Lower lobe of right lung (tissue), 2 donors: ENCODE measurements at places on chromosomes 4 and X.

DNA sequence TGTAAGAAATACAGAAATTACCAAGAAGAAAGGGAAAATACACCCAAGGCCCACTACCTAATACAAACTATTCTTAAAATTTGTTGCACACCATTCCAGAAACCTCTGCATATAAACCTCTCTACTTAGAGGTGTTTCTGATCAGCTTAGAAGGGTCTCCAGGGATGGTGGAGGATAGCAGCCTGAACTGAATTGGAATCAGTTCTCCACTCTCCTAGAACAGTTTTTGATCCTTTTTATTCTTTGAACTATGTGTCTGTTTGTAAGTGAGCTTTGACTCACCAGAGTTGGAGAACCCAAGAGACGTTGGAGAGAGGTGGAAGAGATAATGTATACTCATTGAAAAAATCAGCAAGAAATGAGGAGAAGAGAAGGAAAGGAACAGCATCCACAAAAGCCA lies 96.6 kb upstream of the OTUD4 start:
- no peak overlapping the region for H3K4me3 ChIP-seq
- no peaks in the 10 kb centered on the region for H3K36me3 ChIP-seq
- H3K4me1 ChIP-seq: no peaks in the 10 kb centered on the region
- DNase-seq: no peak

DNA sequence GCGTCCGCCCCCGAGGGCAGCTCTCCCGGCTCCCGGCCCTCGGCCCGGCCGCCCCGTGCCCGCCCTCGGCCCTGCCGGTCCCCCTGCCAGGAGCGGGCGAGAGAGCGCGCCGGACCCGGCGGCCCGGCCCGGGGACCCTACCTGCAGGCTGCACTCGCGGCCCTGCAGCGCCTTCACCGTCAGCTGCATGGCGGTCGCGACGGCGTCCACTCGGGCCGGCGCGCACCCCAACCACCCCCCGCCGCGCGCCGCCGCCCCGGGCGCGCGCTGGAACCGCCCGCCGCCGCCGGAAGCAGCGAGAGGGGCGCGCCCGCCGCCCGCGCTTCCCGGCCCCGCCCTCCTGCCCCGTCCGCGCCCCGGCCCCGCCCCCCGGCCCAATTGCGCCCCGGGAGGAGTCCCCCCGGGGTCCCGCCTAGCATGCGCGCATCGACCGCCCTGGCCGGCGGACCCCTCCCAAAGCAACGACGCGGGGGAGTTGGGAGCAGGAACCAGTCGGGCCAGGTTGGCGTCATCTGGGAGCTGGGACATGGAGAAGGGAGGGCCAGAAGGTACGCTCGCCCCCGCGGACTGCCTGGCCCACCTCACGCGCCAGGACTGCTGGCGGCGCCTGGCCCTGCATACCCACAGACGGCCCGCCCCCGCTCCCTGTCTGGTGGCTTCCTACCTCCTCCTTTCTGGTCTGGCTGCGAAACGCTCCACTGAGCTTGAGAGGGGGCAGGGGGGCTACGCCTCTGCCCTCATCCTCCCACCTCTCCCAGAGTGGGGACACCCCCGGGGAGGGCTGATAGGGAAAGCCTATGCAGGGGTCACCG lies at the start of gene UBL4A:
Gene UBL4A (minus strand): TSS at position 220 of the 812 bp plus-strand sequence. CDS start 31 bp downstream, at position 189.
- H3K4me1 ChIP-seq: peaks cover 25% of the 10 kb centered on the region
- H3K27me3 ChIP-seq: no peaks in the 10 kb centered on the region
- peak within 1 kb of the TSS; percentile 68 for H3K4me3 ChIP-seq
- peak; percentile 83 for DNase-seq
- peaks cover 14% of the 10 kb centered on the region for H3K36me3 ChIP-seq

- no peaks in the 10 kb centered on the region for H3K36me3 ChIP-seq
- no peak for DNase-seq
- no peak overlapping the region for H3K27ac ChIP-seq
- no peaks in the 10 kb centered on the region for H3K27me3 ChIP-seq
- H3K4me1 ChIP-seq: no peaks in the 10 kb centered on the region
Observed at GRCh38 chr4:16608123-16608522, 290.3 kb downstream of the LDB2 start.

GRCh38 chrX:45699158-45699557 lies 498.5 kb upstream of the DIPK2B start:
- H3K4me1 ChIP-seq: no peaks in the 10 kb centered on the region
- H3K27me3 ChIP-seq: no peaks in the 10 kb centered on the region
- DNase-seq: no peak
- no peak overlapping the region for H3K4me3 ChIP-seq

DNA sequence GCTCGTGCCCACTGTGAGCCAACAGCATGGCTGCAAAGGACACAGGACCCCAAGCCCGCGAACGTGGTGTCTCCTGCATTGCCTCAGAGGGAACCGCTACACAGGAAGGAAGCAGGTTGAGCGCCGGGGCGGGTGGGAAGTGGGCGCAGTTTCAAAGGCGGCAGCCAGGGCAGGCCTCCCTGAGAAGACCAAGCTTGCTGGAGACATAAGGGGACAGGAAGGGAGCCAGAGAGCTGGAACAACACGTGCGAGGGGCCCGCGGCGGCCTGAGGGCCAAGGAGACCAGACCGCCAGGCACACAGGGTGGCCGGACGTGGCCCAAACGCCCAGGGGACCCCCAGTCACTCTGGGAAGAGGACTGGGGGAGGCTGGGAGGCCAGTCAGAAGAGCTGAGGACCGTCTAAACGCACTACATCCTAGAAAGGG lies 32.0 kb downstream of the CTBP1 start:
- H3K4me3 ChIP-seq: no peak overlapping the region
- H3K4me1 ChIP-seq: peaks cover 51% of the 10 kb centered on the region
- H3K36me3 ChIP-seq: peaks cover 72% of the 10 kb centered on the region
- no peak for DNase-seq
- H3K27me3 ChIP-seq: no peaks in the 10 kb centered on the region

DNA sequence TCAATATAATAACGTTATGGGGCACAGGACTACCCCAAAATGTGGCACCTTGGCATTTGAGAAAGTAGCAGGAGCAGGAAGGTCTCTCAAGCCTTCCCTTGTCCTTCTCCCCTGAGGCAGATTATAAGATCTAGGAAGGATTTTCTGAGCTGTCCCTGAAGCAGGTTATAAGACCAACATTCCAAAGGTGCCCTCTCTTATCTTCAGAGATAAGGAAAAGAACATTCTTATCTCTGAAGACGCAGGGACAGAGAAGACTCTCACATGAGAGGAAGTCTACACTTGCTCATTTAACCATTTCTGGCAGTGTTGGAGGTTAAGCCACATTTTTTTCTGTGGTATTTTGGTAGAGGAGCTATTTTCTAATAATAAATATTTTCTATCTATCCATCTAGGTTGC lies 437.9 kb upstream of the MAOA start:
- no peaks in the 10 kb centered on the region for H3K4me1 ChIP-seq
- no peak for DNase-seq
- no peaks in the 10 kb centered on the region for H3K27me3 ChIP-seq
- H3K27ac ChIP-seq: no peak overlapping the region

DNA sequence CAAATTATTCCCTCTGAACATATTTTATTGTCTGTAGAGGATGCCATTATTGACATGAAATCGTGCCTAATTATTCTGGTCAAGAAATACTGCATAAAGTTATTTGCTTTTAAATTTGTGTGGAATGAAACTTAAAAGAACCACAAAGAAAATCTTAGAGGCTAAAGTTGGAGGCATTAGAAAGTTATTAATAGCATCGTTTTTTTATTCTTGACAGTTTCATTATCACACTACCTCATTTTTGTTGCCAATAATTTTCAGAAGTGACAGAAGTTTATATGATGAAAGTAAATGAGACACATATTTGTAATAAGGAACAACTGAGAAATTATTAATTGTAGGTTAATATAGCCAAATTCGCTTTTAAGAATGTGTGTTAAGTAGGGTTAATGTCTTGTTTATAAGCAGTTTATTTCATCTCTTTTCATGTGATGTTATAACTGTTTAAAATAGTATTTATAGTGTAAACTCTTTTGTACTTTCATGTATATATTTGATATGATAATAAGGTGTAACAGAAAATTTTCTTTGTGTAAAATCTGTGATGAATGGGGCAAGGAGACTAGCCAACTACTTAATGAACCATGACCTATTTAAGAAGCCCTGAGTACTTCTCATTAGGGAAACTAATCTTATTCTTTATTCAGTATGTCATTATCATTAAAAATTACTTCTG lies 54.5 kb upstream of the GRIA2 start:
- DNase-seq: no peak
- H3K36me3 ChIP-seq: no peaks in the 10 kb centered on the region
- no peak overlapping the region for H3K4me3 ChIP-seq
- no peak overlapping the region for H3K27ac ChIP-seq
- H3K27me3 ChIP-seq: no peaks in the 10 kb centered on the region

GRCh38 chr4:128560754-128561495 lies 248.6 kb upstream of the JADE1 start:
- DNase-seq: no peak
- peak overlapping the region; percentile 34 for H3K27ac ChIP-seq

GRCh38 chrX:55056820-55057674 lies 17.8 kb upstream of the PAGE2B start:
- peak overlapping the region; percentile 4 for H3K4me3 ChIP-seq
- DNase-seq: no peak
- no peaks in the 10 kb centered on the region for H3K4me1 ChIP-seq
- no peaks in the 10 kb centered on the region for H3K36me3 ChIP-seq
- H3K27ac ChIP-seq: no peak overlapping the region
- H3K27me3 ChIP-seq: no peaks in the 10 kb centered on the region

- H3K27me3 ChIP-seq: peaks cover 5% of the 10 kb centered on the region
- H3K36me3 ChIP-seq: no peaks in the 10 kb centered on the region
- peak overlapping the region; percentile 18 for H3K27ac ChIP-seq
- DNase-seq: no peak
Observed at GRCh38 chr4:6658209-6658595, 17.7 kb downstream of the MRFAP1 start.

- no peaks in the 10 kb centered on the region for H3K4me1 ChIP-seq
- DNase-seq: no peak
- no peak overlapping the region for H3K4me3 ChIP-seq
- H3K27ac ChIP-seq: no peak overlapping the region
- no peaks in the 10 kb centered on the region for H3K27me3 ChIP-seq
- no peaks in the 10 kb centered on the region for H3K36me3 ChIP-seq
Observed at GRCh38 chrX:2820136-2820771, 8.5 kb upstream of the GYG2 start.

DNA sequence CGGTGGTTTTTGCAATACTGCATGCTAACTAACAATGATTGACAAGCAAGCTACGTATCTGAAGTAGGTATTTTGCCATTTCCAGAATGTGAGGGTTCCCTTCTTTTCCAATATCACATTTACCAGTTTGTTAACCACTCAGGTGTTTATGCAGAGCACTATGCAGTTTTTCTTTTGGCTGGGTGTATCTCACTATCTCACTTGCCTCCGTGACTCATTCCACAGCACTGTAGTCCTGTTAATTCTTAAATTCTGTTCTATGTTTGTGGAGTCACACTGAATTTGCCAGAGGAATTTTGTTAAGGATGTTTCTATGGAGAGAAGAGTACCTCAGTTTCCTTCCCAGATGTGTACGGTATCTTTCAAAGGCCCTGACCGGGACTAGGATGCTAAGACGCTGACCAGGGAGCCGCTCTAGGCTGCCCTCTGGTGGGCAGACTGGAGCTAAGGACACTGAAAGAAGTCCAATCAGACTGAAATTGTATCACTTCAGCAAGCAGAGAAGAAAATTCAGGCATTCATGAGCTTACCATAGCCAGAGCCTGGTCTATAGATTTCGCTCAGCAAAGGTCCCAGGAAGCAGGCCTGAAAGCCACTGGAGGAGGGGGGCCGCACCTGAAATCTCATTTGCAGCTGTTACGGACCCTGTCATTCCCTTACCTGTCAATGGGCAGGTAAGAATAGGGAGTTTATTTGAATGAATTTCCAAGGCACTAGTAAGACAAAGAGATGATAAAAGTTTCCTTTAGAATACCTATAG lies 388.4 kb upstream of the SPOCK3 start:
- no peaks in the 10 kb centered on the region for H3K36me3 ChIP-seq
- DNase-seq: no peak
- H3K27ac ChIP-seq: no peak overlapping the region
- H3K4me3 ChIP-seq: no peak overlapping the region
- no peaks in the 10 kb centered on the region for H3K27me3 ChIP-seq

DNA sequence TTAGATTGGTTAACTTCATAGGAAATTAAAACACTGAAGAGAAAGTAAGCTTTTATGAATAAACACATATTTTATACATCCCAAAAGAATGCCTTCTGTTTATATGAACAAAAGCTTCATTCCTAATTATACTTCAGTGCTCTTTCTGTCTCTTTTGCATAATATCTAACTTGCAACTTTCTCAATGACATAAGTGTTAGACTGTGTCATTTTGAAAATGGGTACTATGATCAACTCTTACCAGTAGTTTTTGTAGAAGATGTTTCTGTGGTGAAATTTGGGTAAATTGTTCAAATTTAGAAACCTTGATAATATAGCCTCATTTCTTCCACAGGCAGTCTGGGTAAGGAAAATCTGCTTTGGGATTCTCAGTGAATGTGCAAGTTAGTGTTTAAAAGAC lies 991.4 kb downstream of the CCSER1 start:
- no peak overlapping the region for H3K27ac ChIP-seq
- no peaks in the 10 kb centered on the region for H3K27me3 ChIP-seq
- no peak for DNase-seq
- no peaks in the 10 kb centered on the region for H3K4me1 ChIP-seq
- H3K36me3 ChIP-seq: no peaks in the 10 kb centered on the region

GRCh38 chrX:22922961-22923360 lies 76.8 kb upstream of the DDX53 start:
- no peaks in the 10 kb centered on the region for H3K4me1 ChIP-seq
- H3K36me3 ChIP-seq: no peaks in the 10 kb centered on the region
- H3K27ac ChIP-seq: no peak overlapping the region

- no peaks in the 10 kb centered on the region for H3K4me1 ChIP-seq
- H3K27me3 ChIP-seq: no peaks in the 10 kb centered on the region
- no peak overlapping the region for H3K4me3 ChIP-seq
- DNase-seq: no peak
Observed at GRCh38 chrX:145729635-145730034, 88.0 kb upstream of the SLITRK2 start.

DNA sequence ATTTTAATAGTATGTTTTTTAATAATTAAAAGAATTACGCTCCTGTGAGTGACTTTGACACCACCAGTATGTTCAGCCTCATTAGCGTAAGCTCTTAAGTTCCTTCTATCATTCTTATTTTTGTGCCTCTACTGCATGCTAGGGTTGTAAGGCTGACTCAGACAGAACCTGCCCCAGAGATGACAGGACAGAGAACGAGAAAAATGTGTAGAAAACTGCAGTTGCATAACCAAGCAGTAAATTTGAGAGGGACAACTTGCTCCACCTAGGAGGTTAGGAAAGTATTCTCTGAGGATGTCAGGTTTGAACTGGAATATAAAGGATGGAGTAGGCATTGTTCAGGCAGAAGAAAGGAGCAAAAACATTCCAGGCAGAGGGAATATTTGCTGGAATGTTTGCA lies 98.7 kb downstream of the NFKB1 start:
- H3K27ac ChIP-seq: no peak overlapping the region
- no peaks in the 10 kb centered on the region for H3K27me3 ChIP-seq
- DNase-seq: no peak
- H3K4me3 ChIP-seq: no peak overlapping the region
